RCC 7860 (cell line): ENCODE measurements at places on chromosomes 7 and 10.
A peak's percentile ranks its signal among the peaks of the same experiment; 100 is the strongest.

- DNase-seq: no peak
These were observed 21.0 kb downstream of the NUDT13 start for GRCh38 chr10:73131301-73131700.

GRCh38 chr10:79331709-79332108 is 15.6 kb upstream of the PPIF start:
- DNase-seq: peak; percentile 99

DNA sequence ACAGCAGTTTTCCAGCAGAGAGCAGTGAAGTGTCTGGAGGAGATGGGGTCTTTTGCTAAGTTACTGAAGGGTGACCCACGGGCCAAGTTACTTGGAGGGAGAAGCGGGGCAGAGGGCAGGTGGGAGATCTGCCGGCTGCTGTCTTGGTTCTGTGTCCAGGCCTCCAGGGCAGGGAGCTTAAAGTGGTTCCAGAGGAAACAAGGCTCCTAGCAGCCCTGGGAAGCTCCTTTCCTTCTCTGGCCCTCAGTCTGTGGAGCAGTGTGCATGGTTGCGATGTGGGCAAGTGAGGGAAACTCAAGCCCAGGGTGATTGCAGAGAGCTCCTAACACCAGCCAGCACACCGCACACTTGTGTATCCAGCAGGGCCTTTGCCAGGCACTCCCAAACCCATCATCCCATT is 6.3 kb downstream of the GHRHR start:
- DNase-seq: no peak

GRCh38 chr7:116426428-116427156 is 72.9 kb upstream of the CAV2 start:
- DNase-seq: peak; percentile 86

GRCh38 chr7:29937132-29937531 is 52.5 kb downstream of the SCRN1 start:
- no peak for DNase-seq

DNA sequence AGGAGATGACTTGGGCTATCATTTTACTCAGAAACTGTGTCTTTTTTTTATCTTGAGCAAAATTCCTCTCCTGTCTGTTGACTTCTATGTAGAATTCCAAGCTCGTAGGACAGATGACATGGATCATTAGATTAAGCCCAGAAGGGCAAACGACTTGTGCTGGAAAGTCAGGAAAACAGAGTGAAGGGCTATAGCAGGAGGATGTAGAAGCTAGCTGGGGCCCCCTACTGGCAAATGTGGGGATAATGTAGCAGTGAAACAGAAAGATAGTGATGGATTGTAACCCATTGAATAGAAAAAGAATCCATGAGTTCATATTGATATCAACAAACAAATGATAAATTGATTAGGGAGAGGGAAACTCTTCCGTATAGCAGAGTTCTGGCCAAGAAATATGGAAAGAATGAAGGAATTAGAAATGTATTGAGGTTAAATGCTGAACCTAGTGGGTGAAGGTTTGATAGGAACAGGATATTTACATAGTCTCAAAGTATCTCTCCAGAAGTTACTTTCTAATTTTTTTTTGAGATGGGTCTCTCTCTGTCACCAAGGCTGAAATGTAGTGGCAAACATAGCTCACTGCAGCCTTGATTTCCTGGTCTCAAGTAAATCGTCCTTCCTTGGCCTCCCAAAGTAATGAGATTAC is 103.6 kb downstream of the LYZL1 start:
- DNase-seq: peak; percentile 47

- no peak for DNase-seq
These were observed 37.1 kb downstream of the SVOPL start for GRCh38 chr7:138663725-138664710.

- no peak for DNase-seq
These were observed 129.3 kb downstream of the GLI3 start for GRCh38 chr7:42107484-42108240.

GRCh38 chr7:48384180-48384752 is 213.0 kb downstream of the ABCA13 start:
- no peak for DNase-seq

DNA sequence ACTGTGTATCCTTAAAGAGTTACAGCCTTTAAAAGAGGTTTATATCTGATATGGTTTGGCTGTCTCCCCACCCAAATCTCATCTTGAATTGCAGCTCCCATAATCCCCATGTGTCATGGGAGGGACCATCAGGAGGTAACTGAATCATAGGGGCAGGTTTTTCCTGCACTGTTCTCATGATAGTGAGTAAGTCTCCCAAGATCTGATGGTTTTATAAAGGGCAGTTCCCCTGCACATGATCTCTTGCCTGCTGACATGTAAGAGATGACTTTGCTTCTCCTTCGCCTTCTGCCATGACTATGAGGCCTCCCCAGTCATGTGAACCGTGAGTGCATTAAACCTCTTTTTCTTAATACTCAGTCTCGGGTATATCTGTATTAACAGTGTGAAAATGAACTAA is 9.7 kb downstream of the RTKN2 start:
- no peak for DNase-seq

GRCh38 chr10:7544203-7544602 is 122.6 kb downstream of the ITIH5 start:
- no peak for DNase-seq

- no peak for DNase-seq
These were observed 127.5 kb downstream of the CRPPA start for GRCh38 chr7:16293669-16294425.

DNA sequence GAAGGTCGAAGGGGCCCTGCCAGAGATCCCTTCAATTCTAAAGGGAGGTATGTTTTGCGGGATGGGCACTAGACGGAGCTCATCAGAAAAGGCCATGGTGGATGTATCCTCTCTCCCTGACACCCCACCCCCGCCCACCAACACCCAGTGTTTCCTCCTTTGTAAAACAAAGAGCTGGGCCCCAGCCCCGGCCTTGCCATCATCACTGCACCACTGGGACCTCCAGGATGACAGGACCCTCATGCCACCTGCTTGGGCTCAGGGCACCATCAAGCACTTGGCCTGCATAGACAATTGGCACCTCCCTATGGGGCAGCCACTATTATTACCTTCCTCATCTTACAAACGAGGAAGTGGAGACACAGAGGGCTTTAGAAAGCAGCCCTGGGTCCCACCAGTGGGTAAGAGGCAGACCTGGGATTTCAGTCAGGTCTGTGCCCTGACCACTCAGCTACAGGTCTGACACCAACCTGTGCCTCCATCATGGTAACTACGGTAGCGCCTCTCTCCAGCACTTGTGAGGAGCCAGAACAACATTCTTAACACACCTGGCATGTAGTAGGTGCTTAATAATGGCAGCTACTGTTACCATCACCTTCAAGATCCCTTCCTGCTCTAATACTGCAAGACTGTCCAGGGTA is 2.0 kb downstream of the CALML3 start:
- no peak for DNase-seq

- DNase-seq: peak; percentile 31
These were observed 17.5 kb downstream of the ZNF33A start for GRCh38 chr10:38027986-38028385.

DNA sequence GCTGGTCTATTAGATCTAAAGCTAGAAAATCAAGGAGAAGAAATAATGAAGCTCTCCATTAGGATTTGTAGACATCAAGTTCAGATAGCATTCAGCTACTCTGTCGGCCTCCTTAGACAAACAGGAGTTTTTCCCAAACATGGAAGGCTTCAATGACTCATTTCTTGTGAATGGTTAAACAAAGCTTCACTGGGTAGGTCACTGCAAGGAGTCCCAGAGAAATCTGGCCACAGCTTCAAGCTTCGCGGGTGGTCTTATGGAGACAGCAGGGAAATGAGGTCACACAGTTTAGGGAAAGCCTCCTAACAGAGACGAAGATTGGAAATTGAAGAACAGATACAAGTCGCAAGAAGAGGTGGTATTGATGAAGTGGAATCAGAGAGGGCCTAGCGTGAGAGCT is 22.6 kb upstream of the LRRC72 start:
- DNase-seq: no peak
